ENCODE measurements at places on chromosomes 6 and 20.
A peak's percentile ranks its signal among the peaks of the same experiment; 100 is the strongest.

DNA sequence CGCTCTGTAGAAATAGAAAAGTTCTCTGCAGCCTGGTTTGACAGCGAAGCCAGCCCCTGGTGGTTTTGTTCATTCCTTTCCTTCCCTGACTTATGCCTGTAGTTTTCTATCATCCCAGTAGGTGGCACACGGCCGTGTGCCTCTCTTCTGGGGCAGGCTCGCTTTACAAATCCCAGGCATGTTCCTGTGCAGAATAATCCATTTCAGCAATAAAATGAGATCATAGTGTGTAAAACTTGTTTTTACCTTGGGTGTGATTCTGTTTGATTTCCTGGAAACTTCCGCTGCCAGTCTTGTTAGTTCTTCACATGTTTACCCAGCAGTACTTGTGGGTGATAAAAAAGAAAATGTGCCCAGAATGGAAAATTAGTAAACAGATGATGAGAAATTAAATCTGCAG, 7.4 kb upstream of the INSM1 start:
- DNase-seq: peak; percentile 64

GRCh38 chr6:142543606-142544005, 241.8 kb downstream of the ADGRG6 start:
- no peak for DNase-seq

DNA sequence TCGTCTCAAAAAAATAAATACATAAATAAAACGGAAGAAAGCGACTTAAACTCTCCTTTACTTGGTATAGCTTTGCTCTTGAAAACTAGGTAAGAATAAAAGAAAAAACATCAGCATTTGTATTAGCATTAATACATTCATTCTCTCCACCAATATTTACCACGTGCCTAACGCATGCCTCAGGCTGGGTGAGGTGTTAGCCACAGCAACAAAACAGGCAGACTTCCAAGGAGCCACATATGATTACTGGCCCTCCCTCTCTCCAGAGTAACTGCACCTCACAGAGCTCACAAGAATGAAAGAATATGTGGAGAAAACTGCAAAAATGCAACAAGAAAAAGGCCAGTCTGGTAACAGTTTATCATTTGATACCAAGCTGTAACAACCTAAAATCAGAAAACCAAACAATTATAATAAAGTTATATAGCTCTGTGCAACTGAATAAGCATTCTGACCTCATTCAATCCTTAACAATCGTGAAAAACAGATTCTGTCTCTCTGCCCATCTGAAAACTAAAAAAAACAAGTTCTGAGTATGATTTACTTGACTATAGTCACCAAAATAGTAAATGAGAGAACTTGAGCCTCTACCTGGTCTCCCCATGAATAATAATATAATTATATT, 5.2 kb downstream of the NAPB start:
- no peak for DNase-seq

GRCh38 chr20:2221921-2222320, 73.9 kb upstream of the TGM3 start:
- DNase-seq: no peak

GRCh38 chr6:4848382-4849068, 72.3 kb downstream of the CDYL start:
- DNase-seq: peak; percentile 31

DNA sequence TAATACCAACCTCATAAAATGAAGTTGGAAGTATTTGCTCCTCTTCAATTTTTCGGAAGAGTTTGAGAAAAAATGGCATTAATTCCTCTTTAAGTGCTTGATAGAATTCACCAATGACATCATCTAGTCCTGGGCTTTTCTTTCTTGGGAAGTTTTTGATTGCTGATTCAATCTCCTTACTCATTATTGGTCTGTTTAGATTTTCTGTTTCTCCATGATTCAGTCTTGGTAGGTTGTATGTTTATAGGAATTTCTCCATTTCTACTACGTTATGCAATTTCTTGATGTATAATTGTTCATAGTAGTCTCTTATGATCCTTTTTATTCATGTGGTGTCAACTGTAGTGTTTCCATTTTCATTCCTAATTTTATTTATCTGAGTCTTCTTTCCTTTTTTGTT, 176.9 kb upstream of the PRND start:
- no peak for DNase-seq

DNA sequence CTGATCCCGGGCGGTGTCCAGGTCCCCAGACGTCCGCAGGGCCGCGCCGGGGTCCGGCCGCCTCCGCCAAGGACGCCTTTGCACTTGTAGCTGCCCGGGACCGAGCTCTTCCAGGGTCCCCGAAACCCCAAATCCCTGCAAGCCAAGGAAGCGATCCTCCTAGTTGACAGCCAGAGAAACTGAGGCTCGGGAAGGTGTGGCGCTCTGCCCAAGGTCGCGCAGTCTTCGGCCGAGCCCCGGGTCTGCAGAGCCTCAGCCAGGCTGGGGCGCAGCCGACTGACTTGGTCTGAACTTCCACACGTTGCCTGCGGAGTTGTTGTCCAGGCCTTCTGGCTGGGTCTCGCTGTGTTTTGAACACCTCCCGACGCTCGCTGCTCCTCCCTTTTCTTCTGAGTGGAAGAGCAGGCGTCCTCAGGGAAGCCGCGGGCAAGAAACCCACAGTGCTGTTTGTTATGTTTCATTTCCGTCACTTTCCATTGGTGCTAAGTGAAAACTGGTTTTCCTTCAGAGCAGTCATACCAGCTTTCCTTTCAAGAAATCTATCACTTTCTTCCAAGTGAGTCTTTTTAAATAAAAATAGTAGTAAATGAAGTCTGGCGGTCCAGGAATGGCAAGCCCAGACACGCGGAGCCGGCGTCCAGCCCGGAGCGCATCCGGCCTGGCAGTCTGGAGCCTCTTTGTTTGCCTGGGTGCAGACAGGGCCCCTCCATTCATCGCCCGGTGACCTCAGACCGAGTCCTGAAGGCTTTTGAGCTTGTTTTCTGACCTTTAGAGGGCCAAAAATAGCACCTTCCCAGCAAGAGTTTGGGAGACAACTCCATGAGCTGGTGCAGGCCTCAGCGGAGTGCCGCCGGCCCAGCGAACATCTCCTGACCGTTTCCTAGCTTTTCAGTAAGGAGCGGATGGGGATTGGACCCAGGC, 698 bp downstream of the FAM210B start:
- peak; percentile 69 for DNase-seq

GRCh38 chr20:37348792-37349516, 3.0 kb downstream of the SRC start:
- no peak for DNase-seq

GRCh38 chr20:37864298-37864697, 38.6 kb upstream of the VSTM2L start:
- no peak for DNase-seq

DNA sequence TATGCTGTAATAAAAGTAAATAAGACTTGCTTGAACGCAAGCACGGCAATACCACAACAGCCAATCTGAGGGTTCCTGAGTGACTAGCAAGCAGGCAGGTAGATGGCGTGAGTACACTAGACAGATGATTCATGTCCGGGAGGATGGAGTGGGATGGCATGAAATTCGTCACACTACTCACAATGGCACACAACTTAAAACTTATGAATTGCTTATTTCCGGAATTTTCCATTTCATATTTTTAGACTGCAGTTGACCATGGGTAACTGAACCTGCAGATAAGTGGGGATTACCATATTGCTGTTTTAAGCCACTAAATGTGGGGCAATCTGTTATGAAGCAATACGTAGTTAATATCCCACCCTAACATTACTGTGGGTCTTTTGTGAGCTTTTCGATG, 93.6 kb upstream of the NFATC2 start:
- DNase-seq: no peak

GRCh38 chr20:1164871-1165270, 19.9 kb downstream of the TMEM74B start:
- DNase-seq: no peak

GRCh38 chr6:52547647-52548352, 29.1 kb downstream of the TRAM2 start:
- no peak for DNase-seq

DNA sequence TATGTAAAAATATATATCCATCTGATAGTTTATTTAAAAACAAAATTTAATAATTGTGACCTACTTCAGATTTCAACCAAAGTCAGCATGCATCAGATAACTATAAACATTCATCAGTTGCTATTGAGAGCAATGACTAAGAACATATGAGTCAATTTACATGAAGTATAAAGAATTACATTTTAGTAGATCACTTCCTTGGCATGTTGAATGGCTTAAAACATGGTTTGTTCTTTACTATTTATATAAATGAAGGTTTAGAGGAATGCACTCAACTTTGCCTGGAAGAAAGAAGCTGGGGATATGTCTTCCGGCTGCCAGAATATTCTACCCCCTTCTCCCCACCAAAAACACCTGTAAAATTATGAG, 6.4 kb upstream of the FAM217A start:
- no peak for DNase-seq

- no peak for DNase-seq
These were observed 45.7 kb downstream of the CTCFL start for GRCh38 chr20:57479196-57479595.

DNA sequence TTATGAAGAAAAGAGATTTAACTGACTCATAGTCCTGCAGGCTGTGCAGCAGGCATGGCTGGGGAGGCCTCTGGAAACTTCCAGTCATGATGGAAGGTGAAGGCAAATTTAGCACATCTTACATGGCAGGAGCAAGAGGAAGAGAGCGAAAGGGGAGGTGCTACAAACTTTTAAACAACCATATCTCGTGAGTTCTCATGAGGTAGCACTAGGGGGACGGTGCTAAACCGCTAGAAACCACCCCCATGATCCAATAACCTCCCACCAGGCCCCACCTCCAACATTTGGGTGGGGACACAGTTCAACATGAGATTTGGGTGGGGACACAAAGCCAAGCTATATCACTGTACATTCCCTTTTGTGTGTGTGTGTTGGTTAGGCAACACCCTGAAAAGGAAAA, 209.9 kb downstream of the TMEM242 start:
- no peak for DNase-seq

- DNase-seq: no peak
These were observed 113.4 kb upstream of the NXT1 start for GRCh38 chr20:23237201-23237600.

DNA sequence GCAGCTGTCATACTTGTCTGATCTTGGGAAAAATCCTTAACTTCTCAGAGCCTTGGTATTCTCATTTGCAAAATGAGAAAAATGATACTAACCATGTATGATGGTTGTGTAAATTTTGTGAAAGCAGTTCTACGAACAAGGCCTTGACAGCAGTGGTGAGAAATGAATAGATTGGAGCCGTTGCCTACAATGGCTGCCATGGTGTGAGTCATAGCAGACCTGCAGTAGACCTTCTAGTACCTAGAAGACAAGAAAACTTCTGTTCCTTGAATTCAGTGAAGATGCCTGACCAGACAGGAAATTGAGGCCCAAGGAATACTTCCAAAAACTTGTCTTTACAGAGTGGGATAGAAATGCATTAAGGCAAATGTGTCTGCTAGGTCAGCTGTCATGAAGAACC, 338.9 kb downstream of the QKI start:
- DNase-seq: no peak

GRCh38 chr20:297098-297924, at the start of gene ZCCHC3:
Gene ZCCHC3 (plus strand): TSS chr20:297570. CDS start chr20:297587, 17 bp downstream.
- DNase-seq: peak; percentile 88

- DNase-seq: no peak
These were observed 414.9 kb downstream of the KIF16B start for GRCh38 chr20:16158090-16158975.

- peak; percentile 99 for DNase-seq
These were observed 15.2 kb downstream of the SLC35B3 start for GRCh38 chr6:8420031-8420588.

DNA sequence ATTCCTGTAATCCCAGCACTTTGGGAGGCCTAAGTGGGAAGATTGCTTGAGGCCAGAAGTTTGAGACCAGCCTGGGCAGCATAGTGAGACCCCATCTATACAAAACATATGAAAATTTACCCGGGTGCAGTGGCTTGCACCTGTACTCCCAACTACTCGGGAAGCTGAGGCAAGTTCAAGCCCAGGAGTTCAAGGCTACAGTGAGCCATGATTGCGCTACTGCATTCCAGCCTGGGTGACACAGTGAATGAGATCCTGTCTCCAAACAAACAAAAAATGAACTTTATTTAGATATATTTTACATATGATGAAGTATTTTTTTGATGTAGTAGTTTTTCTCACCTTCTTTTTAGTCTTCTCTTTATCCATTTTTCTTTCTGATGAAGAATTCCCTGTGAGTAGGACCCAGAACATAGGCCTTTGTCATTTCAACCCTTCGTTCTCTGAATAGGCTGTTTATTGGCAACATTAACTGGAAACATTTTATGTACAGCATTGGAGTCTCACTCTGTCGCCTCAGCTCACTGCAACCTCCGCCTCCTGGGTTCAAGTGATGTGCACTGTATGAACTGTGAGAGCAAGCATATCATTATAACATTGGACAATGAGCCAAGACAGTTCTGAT, 10.9 kb downstream of the KIF3B start:
- DNase-seq: no peak

DNA sequence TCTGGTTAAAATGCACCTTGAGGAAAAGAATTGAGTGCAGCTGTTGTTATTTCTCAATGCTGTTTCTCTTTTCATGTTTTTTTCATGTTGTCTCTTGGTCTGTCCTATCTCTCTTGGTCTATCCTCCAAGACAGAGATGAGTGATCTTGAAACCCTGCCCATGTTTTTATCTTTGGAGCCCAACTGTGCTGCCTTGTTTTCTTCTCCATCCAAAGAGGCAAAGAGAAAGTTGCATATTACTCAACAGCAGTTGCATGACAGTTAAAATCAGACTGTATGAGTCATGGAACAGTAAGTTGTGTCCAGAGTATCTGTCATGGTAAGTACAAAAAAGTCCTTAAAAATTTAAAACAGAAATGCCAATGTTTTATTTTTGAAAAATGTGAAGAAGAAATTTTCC, 26.2 kb downstream of the BCAS1 start:
- no peak for DNase-seq

DNA sequence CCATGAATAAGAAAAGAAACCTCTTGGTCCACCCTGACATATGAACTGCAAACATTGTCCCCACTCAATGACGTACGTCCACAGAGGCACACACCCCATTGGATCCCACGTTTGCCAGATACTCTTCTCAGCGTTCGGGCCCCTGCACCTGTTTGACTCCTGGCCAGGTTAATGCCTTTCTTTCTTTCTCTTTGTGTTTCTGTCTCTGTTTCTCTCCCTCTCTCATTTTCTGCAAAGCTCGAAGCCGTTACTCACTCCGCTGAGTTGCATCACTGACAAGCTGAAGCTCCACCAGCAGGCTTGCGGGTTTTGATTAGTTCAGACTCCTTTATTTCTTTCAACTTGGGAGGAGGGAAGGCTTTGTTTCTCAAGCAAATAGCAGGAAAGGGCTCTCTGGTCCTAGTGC, 135.5 kb upstream of the SUPT3H start:
- no peak for DNase-seq

DNA sequence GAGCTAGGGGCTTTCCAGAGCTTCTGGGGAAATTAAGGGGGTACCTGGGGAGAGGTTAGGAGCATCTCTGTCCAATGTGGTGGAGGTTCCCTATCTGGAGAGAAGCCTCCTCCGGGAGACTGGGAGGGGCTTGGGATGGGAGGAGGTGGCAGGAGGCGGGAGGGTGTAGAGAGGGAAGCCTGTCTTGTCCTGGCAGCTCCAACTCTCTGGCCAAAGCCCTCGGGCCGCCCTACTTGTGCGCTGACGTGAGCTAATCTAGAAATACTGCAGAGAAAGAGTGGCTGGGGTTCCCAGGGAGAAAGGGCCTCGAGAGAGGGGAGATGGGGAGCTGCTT, 1.6 kb upstream of the SLC32A1 start:
- no peak for DNase-seq

All from HAP-1 (cell line).